ENCODE measurements at places on chromosomes 1 and 21. TPM values are rescaled to one million over a fixed set of nuclear protein-coding genes. Genes with fewer than 3 reads are reported as not detected.
A peak's percentile ranks its signal among the peaks of the same experiment; 100 is the strongest.

- no peak for DNase-seq
These were observed 34.8 kb upstream of the IKBKE start for GRCh38 chr1:206435445-206435844.

GRCh38 chr1:107187399-107187798, 46.6 kb downstream of the NTNG1 start:
- no peak for DNase-seq

DNA sequence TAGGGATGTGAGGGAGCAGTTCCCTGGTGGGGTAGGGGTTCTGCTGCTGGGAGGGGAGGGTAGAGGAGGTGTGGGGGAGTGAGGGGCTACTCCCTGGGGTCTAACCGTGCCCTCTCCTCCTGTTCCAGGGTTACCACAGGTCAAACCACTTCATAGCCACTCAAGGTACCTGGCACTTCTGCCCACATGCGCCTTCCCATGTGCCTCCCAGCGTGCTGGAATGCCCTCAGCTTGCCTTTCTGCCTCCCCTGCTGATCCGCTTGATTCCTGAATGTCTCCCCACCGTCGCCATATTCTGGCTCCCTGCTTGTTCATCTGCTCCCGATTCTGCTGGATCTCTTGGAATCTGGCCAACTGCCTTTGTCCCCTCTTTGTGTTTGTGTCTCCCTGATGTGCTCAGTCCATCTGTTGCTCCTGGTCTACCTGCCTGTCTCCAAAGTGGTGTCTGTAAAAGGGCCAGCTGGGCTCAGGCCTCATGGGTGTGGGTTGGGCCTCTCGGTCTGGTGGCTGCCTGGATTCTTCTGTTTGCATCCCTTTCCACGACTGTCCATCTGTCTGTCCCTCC, 74.4 kb downstream of the PTPRU start:
- DNase-seq = no peak

DNA sequence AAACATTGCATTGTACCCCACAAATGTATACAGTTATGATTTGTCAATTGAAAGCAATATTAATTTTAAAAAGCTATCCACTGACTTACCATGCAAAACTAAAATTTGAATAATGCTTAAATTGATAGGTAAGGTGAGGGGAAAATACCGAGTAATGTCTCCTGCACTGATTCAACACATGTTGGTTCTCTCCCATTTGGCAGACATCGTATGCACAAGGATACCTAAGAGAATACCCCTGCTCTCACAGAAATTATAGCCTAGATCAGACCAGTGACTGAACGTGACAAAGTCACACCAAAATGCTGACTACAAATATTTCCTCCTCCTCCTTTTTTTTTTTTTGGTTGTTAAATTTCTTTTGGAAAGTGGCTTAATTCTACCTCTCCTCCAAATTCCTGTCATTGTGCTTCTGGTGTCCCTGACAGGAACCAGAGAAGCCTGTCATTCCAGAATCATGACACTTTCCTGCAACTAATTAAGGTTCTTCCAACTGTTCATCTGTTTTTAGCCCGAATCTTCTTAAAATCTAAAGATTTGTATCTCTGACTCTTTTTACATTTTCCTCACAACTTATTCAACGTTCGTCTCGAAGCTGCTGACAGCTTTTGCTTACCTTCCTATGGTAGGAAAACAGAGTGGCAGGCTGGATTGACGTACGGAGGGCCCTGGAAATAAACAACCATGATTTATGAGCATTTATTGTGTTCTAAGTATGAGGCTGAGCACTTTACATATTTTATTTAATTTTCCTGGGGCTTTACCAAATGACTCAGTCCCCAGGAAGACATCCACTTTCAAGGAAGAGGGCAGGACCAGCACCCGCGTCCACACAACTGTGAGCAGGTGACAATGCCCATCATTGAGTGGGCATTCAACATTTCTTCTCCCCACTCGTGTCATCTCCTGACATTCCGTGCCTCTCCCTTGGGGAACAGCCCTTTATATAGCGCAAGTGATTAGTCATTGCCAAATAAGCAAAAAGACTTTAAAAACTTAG, 57.9 kb upstream of the KCNE2 start:
- no peak for DNase-seq

GRCh38 chr1:234570329-234571120, 39.5 kb downstream of the IRF2BP2 start:
- no peak for DNase-seq

- no peak for DNase-seq
These were observed 37.0 kb downstream of the RSPH1 start for GRCh38 chr21:42459082-42459460.

GRCh38 chr1:191618181-191618580, 540.1 kb upstream of the RGS18 start:
- no peak for DNase-seq

DNA sequence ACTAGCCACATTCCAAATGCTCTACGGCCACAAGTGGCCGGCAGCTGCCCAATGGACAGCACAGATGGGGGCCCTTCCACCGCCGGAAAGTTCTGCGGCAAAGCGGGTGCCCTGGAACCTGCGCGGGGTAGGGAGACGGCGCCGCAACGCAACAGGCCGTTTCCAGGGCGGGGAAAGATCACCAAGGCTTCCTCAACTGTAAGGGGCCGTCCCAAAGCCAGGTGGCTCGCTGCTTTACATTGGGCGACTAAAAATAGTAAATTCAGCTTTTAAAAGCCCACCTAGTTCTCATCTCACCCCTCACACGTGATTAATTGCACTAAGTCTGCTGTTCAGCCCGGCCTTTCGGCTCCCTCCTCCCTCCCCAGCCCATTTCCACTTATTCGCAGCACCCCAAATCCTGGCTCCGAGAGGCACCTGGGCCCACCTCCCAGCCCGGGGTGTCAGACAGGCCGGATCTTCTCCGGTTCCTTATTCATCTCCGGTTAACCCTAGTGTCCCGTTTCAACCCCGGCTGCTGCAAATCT, 643 bp downstream of the CFAP298 start:
- peak; percentile 28 for DNase-seq

- DNase-seq = no peak
These were observed at the start of gene TRAF3IP3 for GRCh38 chr1:209755926-209756614. TRAF3IP3 (plus strand) TSS chr1:209756053; CDS start chr1:209760040, 3,987 bp downstream.

DNA sequence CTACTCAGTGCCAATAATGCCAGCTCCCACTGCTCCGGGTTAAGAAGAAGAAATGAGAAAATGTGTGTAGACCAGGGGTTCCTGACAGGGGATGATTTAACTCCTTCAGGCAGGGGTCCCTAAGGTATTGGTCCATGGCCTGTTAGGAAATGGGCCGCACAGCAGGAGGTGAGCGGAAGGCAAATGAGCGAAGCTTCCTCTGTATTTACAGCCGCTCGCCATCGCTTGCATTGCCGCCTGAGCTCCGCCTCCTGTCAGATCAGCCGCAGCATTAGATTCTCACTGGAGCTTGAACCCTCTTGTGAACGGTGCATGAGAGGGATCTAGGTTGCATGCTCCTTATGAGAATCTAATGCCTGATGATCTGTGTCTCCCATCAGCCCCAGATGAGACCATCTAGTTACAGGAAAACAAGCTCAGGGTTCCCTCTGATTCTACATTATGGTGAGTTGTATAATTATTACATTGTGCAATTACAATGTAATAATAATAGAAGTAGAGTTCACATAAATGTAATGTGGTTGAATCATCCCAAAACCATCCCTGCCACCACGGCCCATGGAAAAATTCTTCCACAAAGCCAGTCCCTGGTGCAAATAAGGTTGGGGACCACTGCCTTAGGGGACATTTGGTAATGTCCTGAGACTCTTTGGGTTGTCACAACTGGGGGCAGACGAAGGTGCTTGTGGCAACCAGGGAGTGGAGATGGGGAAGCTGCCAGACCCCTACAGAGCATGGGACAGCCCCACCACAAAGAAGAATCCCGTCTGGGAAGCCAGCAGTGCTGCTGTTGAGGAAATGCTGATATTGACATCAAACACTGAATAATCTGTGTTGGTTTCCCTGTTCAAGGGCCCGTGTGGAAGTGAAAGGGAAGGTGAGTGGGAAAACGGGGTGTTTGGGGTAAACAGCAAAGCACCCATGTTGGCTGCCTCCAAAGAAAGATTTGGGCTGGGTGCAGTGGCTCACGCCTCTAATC, 60.8 kb downstream of the DHRS3 start:
- DNase-seq = no peak

DNA sequence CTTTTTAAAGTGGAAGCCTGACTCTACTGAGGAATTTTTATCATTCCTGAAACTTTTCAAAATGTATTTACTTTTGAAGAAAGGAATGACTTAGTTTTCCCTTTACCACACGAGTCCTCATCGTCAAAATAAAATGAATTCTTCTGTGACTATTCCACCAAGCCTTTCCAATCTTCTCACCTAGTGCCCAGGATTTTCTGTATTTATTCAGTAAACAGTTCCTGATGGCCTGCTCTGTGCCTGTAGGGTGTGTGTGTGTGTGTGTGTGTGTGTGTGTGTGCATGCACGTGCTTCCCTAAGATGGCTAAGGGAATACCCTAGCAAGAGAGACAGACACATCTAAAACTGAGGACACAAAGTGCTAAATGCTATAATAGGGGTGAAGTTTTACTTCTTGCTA, 395.0 kb upstream of the USP24 start:
- DNase-seq = no peak

DNA sequence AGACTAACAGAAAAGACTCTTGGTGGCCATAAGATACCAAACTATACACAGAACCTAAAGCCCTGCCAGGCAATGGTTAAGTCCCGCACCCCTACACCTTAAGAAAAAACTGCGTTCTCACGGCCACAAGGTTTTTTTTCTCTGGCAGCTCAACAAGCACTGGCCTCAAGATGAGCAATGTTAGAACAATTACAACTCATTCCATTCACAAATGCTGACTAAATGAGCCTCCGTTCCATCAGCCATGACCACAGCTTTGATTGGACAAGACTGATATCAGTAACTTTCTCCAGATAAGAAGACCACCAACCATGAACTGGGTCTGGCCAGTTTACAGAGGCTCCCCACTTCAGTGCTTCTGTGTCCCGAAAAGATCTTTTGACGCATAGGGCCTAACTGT, 31.9 kb downstream of the SEC16B start:
- peak; percentile 74 for DNase-seq

GRCh38 chr1:37764888-37765441, at the start of gene EPHA10:
EPHA10 (minus strand) TSS chr1:37765120; CDS start chr1:37765066, 54 bp downstream.
- no peak for DNase-seq

GRCh38 chr1:213017447-213018273, 2.0 kb upstream of the ANGEL2 start:
- no peak for DNase-seq

DNA sequence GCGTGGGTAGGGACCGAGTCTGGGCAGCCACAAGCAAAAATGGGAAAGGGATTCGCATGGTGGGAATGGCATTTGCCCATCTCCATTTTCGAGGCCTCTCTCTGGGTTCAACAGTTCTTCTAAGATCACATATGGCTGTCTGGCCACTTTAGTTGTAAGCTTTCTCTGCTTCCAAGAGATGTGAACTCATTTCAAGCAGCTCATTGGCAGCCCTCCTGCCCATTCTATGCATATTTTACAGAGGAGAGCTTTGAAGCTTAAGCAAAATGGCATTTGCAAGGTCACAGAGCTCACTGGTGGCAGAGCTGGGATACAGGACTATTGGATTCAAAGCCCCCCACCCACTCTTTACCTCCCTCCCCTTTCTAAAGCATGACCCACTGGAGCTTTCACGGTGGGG, 93.7 kb downstream of the HHIPL2 start:
- DNase-seq = peak; percentile 23

- DNase-seq = no peak
These were observed 596.5 kb downstream of the MATN1 start for GRCh38 chr1:30126848-30127247.

GRCh38 chr1:36154765-36155407, 1.1 kb upstream of the MAP7D1 start:
- no peak for DNase-seq

DNA sequence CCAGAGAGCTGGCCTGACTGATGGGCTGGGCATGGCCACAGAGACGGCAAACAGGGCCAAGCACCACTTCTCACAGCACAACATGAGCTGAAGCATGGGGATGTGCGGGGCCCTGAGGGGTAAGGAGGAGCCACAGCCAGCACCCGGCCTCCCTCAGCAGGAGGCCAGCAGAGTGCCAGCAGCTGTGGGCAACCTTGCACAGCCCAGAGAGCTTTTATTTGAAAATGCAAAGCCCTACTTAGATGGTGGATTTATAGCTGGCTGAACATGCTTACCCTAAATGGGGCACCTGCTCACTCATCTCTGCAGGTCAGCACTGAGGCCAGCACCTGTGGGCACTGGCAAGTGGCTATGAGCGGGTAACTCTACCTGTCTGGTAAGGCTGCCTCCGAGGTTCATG, 44.1 kb downstream of the SLC66A1 start:
- DNase-seq = no peak

TCHHL1 gene
- total RNA-seq = not detected

SPATA45 gene
- not detected for total RNA-seq

LCE6A gene
- total RNA-seq = not detected

F5 gene
- total RNA-seq = not detected

COL9A2 gene
- 0.30 TPM for total RNA-seq

CD244 gene
- not detected for total RNA-seq

DARS2 gene
- total RNA-seq = 20.1 TPM

GLIS1 gene
- 1.3 TPM for total RNA-seq

TMEM240 gene
- 3.9 TPM for total RNA-seq

ADGRL4 gene
- total RNA-seq = 11.8 TPM

All from HFFc6 (cell line).